ENCODE measurements at places on chromosomes 11 and 22.

DNA sequence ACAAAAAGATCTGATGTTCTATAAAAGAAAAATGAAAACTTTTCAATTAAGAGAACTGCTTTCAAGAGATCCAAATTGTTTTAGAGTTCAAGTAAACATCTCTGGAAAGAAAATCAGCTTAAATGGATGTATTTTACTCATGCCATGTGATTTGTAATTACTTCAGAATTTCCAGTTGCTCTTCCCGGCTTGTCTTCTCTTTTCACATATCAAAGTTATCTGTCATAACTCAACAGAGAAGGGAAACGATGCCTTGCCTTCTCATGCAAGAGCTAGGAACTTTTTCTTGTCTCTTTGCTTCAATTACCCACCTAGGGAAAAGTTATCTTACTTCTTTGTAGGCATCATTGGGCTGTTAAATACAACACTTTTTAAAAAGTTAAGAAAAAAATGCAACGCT lies 255.2 kb upstream of the POU2AF2 start:
- DNase-seq: no peak

- no peak for DNase-seq
These were observed 187.4 kb upstream of the API5 start for GRCh38 chr11:43124272-43124935.

- DNase-seq: no peak
These were observed 130.4 kb downstream of the UVRAG start for GRCh38 chr11:75945446-75945845.

- no peak for DNase-seq
These were observed 10.3 kb upstream of the RNF141 start for GRCh38 chr11:10551290-10551592.

GRCh38 chr11:110613197-110613918 lies 98.9 kb downstream of the ARHGAP20 start:
- no peak for DNase-seq

DNA sequence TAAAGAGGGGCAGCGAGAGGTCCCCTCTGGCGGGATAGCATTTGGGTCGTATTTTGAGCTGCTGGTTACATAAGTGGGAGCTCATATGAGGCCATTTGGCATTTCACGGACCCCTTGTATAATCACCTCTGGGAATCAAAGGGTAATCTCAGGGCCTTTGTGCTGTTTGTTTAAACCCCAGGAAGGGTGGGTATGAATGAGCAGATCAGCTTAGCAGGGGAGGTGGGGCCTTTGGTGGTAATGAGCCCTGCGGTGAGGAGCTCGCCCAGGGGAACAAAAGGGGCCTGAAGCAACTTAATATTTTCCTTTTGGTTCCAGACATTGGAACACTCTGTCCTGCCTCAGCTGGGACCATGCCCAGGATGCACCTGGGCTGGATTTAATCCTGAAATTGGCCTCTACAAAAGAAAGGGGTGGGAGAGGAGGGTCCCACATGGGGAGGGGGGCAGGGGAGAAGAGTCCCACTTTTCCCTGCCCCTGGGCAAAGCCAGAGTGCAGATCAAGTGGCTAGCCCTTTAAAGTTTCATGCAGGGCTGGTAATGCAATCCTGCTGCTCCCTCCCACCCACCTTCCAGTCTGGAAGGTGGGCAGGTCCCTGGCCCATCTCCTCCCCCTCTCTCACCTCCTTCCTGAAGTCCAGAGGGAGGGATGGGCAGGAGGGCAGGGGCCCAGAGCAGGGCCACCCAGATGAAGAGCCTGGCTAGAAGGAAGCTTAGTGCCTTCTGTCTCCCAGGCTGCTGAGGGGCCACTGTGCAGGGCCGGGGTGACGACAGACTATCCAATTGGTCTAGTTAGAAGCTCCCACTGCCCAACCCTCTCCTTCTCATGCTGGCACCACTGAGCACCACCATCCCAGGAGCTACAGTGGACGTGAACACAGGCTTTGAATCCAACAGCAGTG lies 10.5 kb downstream of the TSKU start:
- no peak for DNase-seq

- peak; percentile 39 for DNase-seq
These were observed 19.0 kb downstream of the CD5 start for GRCh38 chr11:61121192-61121831.

DNA sequence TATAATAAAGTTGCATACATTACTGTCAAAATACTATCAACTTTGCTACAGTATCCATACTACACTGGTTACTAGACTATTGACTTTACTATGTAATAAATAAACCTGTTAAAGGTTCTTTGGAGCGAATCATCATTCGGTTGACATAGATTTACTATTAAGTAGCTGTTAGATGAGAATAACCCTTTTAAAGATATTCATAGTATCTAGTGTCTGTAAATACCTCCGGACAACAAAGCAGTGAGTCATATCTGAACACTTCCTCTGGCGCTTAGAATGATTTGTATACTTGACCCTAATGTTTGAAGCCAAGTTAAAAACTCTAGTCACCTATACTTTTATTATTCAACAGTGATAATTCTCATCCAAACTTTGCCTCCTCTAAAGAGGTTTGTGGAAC lies 84.7 kb downstream of the MSANTD4 start:
- peak; percentile 72 for DNase-seq

- DNase-seq: no peak
These were observed 64.8 kb downstream of the CADM1 start for GRCh38 chr11:115439385-115439784.

DNA sequence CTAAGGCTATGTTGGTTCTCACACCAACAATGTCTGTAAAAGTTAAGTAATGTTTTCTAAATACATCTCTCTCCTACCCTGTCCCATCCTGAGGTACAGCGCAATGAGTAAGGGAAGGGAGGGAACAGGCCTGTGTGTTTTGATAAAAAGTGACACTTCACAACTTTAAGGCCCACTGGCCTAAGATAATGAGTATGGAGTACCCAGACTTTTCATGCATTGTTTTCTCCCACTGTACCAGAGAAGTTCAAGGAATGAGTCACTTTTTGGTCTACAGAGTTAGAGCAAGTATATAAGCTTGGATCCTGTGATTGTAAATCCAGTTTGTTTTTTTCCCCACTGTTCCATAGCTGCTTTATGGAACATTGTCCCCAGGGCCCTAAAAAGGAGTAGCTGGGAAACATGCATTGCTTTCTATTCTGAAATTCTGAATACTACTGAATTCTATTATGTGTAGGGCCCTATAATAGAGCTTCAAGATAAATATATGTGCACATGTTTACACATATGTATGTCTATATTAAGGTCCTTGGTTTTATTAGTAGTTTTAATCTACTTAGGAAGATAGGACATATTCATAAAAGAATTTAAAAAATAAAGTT lies 29.8 kb downstream of the KCNE3 start:
- no peak for DNase-seq

GRCh38 chr22:17118342-17118741 lies 2.8 kb downstream of the TMEM121B start:
- DNase-seq: no peak

DNA sequence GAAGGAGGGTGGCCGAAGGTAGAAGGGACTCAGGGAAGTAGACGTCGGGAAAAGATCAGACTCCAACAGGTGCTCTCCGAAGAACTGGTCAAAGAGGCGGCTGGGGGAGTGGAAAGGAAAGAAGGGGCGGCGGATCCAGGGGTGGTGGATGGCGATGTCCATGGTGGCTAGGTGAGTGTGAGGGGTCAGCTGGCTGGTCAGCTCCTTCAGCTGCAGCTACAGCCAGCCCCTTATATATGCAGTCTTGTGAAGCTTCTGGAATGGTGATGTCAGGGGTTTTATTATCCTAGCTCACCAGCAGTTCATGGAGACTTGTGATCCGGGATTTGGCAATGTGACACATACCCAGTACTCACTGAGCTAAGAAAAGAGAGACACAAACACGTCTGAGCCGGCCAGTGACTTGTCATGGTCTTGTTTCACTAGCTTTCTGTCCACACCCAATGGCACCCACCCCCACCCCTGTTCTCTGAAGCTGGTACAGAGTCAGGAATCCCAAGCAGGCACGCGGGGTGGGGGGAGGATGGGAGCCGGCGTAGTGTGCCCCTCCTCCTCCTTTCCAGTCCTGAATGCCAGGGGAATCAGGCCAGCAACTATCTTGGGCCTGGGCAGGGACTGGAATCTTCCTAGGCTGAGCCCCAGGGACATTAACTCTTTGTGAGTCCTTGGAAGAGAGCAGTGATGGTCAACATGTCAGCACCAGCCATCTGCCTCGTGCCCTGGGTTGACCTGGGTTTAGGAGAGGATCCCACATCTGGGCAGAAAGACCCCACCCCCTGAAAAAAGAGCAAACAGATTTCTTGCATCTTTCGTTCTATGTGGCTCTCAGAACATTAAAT lies at the start of gene CRYAB:
Gene CRYAB (minus strand): TSS at position 208 of the 839 bp plus-strand sequence. CDS start 46 bp downstream, at position 162.
- no peak for DNase-seq

GRCh38 chr22:35319244-35319985 lies 19.7 kb downstream of the TOM1 start:
- no peak for DNase-seq

DNA sequence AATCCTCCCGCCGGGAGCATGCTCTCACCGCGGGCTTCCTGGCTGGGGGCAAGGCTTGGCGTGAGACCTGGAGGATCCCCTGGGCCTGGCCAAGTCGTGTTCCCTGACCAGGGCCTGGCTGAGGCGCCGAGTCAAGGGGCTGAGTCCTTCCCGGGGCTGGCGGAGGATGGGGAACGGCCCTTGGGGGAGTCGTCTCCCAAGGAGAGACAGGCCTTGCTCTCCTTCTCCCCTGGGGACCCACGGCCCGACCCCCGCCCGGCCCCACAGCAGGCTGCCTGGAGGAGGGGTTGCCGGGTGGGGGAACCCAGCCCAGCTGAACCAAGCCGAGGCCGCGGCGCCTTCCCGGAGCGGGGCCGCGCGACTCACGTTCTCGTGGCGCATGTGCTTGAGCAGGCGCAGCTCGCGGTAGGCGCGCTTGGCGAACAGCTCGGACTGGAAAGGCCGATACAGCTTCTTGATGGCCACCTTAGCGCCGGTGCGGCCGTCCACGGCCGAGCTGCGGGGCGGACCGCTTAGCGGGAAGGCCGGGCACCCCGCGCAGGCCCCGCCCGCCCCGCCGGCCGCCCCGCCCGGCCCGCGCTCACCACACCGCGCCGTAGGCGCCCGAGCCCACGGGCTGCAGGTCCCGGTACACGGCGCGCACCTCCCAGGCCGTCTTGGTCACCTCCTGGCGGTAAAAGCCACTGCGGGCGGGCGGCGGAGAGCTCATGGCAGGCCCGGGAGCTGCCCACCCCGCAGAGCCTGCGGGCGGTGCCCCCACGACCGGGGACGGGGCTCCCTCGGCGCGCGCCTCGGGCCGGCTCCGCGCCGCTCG lies 475 bp downstream of the MAPK12 start:
- peak; percentile 14 for DNase-seq

DNA sequence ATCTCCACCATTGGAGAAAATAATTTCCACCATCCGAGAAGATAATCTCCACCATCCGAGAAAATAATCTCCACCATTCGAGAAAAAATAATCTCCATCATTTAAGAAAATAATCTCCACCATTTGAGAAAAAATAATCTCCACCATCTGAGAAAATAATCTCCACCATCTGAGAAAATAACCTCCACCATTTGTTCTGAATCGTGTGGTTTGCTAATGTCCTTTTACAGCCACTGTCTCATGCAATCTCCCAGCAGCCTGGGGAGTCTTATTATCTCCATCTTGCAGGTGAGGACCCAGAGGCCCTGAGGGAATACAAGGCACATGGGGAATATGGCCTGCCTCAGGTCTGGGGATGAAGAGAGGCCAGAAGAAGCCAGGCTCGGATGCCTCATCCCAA lies 54.1 kb upstream of the TCF20 start:
- DNase-seq: no peak

DNA sequence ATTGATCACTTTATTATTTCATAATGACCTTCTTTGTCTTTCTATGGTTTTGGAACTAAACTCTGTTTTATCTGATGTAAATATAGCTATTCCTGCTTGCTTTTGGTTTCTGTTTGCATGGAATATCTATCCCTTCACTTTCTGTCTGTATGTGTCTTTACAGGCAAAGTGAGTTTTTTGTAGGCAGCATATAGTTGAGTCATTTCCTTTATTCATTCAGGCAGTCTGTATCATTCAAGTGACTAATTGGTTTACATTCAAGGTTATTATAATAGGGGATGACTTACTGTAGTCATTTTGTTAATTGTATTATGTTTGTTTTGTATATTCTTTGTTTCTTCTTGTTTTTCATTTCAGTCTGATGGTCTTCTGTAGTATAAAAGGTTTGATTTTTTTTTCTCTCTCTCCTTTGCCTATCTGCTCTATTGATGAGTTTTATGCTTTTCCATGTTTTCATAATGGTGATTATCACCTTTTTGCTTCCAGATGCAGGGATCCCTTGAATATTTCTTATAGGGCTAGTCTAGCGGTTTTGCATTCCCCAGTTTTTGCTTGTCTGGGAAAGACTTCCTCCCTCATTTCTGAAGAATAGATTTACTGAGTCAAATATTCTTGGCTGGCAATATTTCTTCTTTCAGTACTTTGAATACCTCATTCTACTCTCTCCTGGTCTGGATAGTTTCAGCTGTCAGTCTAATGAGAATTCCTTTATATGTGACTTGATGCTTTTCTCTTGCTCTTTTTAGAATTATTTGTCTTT lies 50.4 kb downstream of the GDPD4 start:
- peak; percentile 26 for DNase-seq

GRCh38 chr11:221539-221938 lies 14.0 kb downstream of the RIC8A start:
- DNase-seq: no peak

DNA sequence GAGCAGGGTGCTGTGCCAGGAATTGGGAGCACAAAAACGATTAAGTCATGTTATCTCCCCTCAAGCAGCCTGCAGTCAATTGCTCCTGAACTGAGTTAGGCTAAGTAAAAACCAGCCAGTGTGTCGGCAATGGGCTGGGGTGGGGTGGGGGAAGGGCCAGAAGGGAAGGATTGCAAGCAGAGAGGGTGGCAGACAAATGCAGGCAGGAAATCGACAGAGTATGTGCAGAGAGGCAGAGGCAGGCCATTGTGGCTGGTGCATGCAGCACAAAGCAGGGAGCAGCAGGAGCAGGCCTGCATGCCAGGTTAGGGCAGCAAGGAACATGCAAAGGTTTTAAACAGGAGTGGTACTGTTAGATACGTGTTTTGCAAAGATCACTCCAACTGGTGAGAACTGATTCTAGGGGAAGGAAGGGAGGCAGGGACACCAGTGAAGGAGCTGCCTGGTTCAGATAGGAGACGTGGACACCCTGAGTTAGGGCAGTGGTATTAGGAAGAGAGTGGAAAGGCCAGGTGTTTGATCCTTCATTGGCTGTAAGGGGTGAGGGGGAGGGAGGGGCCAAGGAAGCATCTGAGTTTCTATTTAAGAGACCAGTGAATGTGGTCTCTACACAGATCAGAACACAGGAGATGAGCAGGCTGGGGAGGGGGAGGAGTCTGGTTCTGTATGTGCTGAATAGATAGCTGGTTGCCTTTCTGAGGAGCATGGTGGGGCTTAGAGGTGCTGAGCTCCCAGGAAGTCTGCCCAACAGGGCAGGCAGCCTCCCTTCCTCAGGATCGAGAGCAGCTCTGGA lies 70.8 kb upstream of the PHOX2A start:
- no peak for DNase-seq

DNA sequence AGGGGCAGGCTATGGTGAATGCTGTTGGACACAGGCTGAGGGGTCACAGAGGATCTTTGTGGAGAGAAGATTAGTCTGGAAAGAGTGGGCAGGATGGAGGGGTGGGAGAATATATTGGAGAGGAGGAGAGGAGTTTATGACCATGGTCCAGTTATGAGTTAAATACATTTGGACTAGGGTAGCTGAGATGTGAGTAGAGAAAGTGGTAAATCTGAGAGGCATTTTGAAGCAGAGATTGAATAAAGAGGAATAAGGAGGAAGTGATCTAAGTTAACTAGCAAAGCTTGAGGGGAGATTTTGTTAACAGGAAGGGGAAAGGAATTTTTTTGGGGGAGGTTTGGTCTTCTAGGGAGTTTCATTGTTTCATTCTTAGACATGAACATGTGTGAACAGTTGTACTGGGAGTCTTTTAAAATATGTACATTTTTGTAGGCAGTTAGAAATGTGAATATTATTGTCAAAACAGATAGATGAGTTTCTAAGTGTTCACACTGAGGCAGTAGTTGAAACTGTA lies 43.1 kb upstream of the EED start:
- DNase-seq: no peak

Measured in NCI-H226 (cell line).